NCI-H1048 (cell line): ENCODE measurements at places on chromosomes 1 and 21.

GRCh38 chr1:208113011-208113410 lies 131.2 kb downstream of the PLXNA2 start:
- DNase-seq, result no peak

DNA sequence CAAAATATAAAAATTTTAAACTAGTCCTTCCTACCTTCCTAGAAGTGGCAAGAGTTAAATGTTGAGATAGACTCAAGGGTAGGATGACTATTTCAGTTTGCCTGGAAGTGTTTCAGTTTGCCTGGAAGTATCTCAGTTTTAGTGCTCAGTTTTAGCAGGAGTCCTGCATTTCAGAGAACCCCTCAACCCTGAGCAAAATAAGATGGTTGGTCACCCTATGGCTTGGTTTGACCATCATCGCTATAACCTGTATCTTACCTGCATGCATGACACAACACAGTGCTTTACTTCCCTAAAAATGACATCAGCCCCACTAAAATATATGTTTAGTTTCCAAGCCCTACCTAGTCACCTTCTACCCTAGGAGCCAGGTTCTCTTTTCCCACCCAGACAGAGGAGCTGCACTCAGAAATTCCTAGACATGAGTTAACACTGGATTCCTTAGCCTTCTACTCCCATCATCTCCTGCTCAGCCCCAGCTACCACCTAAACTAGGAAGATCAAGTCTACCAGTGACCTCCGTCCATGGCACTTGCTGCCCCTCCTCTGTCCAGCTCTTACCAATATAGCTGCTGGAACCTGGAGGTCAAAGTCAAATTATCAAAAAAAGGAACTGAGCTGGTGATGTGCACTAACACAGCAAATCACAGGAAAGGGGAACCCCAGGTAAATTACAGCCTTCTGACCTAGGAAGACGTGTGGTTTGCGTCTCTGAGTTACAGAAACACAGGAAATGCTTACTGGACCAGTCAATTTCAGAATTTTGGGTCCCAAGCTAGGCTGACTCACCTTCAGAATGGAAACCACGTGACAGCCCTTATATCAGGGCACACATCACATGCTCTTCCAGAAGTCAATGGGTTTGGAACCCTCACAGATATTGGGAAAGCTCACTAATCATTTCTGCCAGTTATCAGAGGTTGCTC lies 2.2 kb upstream of the G0S2 start:
- no peak for DNase-seq

DNA sequence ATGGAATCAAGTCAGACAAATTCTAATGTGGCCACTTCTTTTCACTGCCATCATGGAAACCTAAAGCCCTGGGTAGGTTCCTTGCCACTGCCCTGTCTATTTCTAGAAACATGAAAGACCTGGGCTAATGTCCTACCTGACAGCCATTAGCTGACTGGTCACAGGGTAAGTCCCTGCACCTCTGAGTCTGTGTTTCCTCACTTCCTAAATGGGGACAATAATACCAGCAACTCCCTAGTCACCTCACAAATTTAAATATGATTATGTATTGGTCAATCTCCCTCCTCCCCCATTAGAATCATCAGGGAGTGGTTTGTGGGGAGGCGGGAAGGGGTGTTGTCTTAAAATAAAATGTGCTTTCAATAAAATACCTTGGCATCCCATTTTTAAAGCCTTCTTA lies 2.2 kb downstream of the CREG1 start:
- DNase-seq, result no peak

DNA sequence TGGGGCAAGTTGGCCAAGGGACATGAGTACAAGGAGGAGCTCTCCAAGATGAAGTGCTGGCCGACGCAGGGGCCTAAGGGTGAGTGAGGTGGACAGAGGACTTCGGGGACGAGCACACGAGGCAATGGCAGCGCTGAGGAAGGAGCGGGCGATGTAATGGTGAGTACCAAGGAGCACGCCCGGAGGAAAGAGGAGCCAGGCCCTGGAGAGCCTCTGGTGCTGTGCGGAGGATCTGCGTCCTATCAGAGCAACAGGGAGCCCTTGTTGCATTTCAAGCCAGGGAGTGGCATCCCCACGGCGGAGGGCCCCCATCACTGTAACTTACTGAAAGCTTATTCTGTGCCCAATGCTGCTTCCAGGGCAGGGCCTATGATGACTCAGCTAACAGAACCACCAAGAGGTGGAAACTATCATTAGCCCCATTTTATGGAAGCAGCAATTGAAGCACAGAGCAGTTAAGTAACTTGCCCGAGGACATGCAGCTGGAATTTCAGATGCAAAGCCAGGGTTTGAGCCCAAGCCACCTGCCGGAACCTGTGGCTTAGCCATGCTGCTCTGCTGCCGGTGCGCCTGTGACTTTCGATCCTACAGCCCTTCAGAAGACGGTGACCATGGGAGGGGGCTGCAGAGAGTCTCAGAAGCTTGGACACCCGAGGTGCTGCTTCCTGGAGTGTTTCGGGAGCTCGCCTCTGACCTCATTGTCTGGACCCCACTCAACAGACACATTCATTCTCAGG lies 17.6 kb upstream of the AJAP1 start:
- DNase-seq, result no peak

- DNase-seq, result no peak
Observed at GRCh38 chr1:35030756-35031446, 844 bp downstream of the ZMYM6 start.

GRCh38 chr1:38670544-38671122 lies 188.9 kb downstream of the RRAGC start:
- DNase-seq, result no peak
